ENCODE measurements at places on chromosomes 3 and 15.

DNA sequence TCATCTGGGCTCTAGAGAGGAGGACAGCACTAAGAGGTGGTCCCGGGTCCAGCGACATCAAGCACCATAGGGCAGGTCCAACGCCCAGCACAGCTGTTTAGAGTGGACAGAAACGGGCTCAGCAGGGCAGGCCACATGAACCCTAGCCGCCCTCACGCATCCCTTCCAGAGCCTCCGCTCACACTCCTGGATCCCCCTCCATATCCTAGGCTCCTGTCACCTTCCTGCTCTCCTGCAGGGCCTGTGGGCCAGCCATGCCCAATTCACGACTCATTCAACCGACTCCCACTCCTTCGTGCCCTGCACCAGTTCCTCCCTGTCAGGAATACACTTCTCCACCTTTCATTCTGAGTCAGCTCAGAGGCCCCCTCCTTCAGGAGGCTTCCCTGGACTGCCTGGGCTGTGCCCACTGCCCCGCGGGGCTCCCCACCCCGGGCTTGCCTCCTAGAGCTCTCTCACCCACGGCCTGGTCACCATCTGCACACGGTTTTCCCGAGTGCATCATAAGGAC, 90.2 kb downstream of the LINGO1 start:
- DNase-seq, result no peak

DNA sequence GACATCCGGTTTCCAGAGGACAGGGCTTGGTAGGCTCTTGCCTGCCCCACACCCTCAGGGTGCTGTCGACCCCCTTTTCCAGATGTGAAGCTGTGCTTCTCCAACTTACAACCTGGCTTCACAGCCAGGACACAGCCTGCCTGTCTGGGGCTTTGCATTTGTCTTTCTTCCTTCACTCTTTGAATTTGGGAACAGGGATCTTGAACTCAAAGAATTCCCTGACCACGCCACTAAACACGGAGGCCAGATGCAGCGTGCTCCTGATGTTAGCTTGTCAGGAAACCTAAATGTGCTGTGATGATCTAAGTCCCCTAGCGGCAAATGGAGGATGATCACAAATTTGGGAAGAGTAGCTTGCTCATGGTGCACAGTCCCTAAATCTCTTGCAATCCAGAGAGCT, 244.8 kb upstream of the RGMA start:
- DNase-seq, result no peak

- no peak for DNase-seq
These were observed 189.7 kb downstream of the CDIN1 start for GRCh38 chr15:36769098-36769497.

- DNase-seq, result no peak
These were observed 215.1 kb downstream of the ITPR1 start for GRCh38 chr3:4708230-4708629.

GRCh38 chr15:68310178-68310803, 32.7 kb downstream of the FEM1B start:
- DNase-seq, result no peak

- DNase-seq, result no peak
These were observed 115.5 kb downstream of the NFKBIZ start for GRCh38 chr3:101964861-101965260.

GRCh38 chr3:72270072-72270681, 485.2 kb upstream of the PROK2 start:
- no peak for DNase-seq

DNA sequence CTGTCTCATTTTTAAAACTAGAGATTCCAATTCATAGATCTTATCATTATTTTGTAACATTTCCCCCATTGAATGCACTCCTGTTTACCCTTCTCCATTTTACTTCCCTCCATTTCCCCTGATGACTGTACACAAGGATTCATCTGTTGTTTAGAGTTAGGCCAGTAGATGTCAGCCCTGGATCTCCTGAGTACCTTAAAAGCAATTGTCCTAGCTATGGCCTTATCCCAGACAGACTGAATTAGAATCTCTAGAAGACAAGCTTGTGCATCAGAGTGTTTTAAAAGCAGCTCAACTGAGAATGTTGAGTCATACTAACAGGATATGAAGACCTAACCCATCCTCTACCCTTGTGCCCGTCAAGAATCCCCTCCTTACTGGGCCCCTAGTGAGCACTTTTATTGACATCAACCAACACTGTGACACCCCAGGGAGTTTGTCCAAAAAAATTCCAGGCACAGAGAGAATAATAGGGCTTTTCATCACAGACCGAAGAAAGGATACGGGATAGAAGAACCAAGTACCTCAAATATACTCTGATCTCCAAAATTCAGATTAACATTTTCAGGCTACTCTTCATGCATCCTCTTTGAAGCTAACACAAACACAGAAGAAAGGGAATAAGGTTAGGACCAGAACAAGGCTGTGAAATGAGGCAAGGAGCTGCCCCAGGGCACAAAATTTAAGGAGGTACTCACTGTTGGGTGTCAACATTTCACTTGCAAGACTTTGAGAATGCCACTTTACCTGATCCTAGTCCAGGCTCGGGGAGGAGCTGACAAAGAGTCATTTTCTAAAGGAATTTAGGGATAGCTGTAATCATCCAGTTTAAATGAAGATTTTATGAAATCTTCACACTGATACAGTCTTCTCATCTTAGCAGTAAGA, 17.1 kb downstream of the ZBED2 start:
- no peak for DNase-seq

DNA sequence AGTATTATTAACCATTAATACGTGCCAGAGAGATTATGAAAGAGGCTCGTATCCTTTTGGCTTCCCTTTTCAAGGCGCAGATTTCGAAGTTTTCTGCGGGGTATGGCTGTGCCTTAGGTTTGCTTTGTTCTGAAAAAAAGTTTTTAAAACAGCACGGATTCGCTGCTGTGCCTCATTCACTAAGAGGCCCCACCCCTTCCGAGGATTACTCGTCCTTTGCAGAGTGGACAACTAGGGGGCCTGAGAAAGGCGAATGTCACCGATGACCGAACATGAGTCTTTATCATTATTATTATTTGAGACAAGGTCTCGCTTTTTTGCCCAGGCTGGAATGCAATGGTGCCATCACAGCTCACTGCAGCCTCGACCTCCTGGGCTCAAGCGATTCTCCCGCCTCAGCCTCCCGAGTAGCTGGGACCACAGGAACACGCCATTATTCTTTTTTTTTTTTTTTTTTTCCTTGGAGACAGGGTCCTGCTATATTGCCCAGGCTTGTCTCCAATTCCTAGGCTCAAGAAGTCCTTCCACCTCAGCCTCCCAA, 684 bp upstream of the RPS27L start:
- DNase-seq, result no peak

- no peak for DNase-seq
These were observed 1.2 kb downstream of the CLN6 start for GRCh38 chr15:68228143-68228970.

DNA sequence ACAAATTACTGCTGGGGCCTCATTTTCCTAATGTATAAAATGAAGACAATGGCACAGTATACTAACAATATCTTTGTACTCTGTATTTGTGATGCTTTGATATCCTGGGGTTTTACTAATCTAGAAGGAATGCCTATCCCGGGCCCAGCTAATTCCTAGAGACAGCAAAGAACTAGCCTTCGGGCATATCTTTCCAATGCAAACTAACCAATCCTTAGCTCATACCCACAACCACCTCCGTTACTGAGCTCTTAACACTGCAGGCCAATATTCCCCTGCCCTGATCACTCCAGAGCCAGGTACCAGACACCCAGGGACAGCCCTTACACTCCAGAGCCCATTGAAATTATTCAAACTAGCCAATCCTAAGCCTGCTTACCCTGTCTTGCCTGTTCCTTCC, 309.0 kb downstream of the ULK4 start:
- no peak for DNase-seq

DNA sequence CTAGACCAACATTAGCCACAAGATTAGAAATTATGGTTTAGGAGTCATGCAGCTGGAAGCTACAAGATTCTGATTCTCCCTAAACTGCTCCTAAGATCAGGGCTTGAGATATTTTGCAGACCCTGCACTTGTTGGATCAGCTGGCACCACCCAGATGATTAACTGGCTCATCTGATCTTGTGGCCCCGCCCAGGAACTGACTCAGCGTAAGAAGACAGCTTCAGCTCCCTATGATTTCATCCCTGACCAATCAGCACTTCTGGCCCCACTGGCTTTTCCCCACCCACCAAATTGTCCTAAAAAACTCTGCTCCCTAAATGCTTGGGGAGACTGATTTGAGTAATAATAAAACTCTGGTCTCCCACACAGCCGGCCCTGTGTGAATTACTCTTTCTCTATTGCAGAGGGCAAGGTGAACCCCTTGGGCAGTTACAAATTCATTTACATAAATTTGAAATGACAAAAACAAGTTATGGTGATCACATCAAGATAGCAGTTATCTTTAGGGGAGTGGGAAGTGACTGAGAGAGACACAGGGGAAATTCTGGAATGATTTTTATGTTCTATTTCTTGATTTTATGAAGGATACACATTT, 76.5 kb downstream of the CD200R1L start:
- no peak for DNase-seq

DNA sequence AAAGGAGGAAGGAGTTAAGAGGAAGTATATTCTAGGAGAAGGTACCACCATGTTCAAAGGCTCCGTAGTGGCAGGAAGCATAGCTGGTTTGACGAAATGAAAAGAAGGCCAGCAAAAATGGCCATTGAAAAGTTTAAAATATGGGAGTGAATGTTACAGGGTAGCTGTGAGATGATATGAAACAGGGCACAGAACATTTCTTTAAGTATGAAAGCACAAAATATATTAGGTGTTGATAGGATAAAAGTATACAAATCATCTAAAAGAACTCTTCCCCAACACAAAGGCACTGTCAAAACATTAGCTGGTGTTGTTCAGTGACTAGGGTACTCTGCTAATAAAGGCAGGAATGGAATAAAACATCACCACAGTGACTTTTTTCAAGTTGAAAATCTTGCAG, 216.2 kb downstream of the LRRN1 start:
- DNase-seq, result no peak

- no peak for DNase-seq
These were observed 15.8 kb downstream of the UROC1 start for GRCh38 chr3:126501736-126502135.

GRCh38 chr3:16961621-16962205, 77.0 kb downstream of the PLCL2 start:
- DNase-seq, result no peak

GRCh38 chr3:184523825-184524615, 37.6 kb upstream of the EPHB3 start:
- no peak for DNase-seq

DNA sequence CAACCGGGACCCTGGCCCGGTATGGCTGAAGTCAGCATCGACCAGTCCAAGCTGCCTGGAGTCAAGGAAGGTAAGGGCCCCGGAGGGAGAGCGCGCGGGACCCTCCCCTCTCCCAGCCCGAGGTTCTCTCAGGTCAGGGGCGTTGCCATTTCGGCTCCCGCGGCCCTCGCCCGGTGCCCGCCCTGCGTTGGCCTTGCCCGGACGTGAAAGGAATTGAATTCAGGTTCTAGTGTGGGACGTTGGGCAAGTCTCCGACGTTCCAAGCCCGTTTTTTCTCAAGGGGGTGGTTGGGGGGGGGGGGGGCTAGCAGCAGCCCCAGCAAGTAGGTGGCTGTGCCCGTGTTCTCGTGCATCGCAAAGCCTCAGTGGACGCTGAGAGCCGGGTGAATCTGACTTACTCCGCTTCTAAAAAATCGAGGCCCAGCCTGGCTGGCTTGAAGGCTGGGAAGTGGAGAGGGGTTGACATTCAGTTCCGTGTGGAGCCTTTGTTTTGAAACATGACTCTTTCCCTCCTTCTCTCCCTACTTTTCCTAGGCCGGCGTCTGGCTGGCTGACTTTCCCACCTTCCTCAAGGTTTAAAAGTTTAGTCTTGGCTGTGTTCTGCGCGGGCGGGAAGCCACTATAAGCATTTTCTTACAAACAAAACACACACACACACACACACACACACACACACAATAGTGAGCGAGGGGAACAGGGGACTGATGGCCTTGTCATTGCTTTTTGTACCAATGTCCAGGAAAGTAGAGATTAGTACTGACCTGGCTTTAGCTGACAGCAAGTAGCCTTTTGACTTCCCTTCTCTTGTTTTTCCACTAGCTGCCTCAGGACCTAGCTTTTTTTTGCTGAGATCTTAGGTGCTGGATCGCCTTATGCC, at the start of gene UTS2B:
UTS2B (minus strand) TSS at position 873 of the 876 bp plus-strand sequence. CDS start 48,337 bp downstream, outside the sequence.
- DNase-seq, result no peak

DNA sequence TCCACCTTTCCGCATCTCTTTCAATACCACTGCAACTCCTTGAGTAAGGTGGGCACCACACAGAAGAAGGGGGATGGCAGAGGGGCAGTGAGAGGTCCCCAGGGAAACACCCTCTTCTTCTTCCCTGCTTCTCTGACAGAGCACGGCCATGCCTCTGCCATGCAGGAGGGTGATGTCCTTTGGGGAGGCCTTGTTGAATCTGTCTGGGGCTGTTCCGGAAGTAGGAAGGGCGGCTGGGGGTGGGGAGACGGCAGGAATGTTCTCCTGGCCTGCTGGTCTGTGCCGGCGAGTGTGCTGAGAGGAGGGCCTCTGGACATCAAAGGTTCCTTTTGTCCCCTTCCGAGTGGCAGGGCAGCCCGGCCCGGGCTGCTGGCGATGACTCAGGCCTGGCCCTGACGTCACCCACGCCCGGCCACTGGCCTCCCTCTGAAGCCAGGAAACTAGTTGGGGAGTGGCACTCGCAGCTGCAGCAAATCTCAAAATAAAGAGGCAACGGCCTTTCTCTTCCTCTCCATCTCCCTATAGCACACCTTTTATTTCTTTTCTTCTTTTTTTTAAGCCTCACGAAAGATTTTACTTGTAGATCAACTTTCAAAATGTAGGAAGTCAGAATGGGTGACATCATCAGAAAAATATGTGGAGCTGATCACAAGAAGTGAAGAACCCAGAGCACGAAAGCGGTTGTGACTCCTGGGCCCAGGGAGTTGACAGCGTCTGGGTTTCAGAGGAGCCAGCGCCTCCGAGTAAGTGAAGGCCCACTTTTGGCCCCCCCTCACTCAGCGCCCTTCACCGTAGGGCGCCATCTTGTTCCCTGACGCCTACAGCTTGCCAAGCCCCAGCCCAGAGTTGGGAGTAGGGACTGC, at the start of gene ZBTB38:
ZBTB38 (plus strand) TSS at position 443 of the 863 bp plus-strand sequence. CDS start 73,885 bp downstream, outside the sequence.
- peak; percentile 86 for DNase-seq

DNA sequence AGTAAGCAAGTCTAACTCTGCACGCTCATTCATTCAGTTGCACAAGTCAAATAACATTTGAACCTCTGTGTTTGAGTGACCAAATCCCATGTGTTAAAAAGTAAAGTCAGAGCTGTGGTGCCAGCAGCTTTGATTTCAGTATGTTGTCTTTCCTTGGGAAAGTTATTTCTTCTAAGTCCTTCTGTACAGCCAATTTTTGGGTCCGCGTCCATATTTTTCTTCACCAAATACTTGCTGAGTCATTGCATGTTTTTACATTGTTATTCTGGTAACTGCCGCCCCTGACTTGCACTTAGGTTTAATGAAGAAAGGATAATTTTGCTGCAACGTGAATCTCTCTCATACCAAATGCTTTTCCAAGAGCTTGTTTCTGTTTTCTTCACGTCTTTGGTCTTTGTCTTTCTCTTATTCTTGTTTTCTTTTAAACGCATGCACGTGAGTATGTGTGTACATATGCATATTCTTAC, 56.7 kb downstream of the PLS1 start:
- no peak for DNase-seq

All from amygdala (tissue), 56 donors.